Activated naive CD4-positive, alpha-beta T cell treated with anti-CD3 and anti-CD28 coated beads, Interleukin-2, amount 50 U/mL, for 72 hours (primary cell): ENCODE measurements at places on chromosomes 4 and X. TPM values are rescaled to one million over a fixed set of nuclear protein-coding genes. Genes with fewer than 3 reads are reported as not detected.

MAGEB2 gene
- total RNA-seq = not detected

SOWAHD gene
- total RNA-seq = not detected

CXorf65 gene
- 20.7 TPM for total RNA-seq

SHROOM4 gene
- not detected for total RNA-seq

SH3RF1 gene
- total RNA-seq = 0.82 TPM

PF4V1 gene
- not detected for total RNA-seq

CXCL11 gene
- total RNA-seq = 0.21 TPM

SPANXD gene
- not detected for total RNA-seq
